ENCODE measurements at places on chromosomes 3 and 15.

- no peak for DNase-seq
Observed at GRCh38 chr3:15800327-15800726, 2.5 kb upstream of the ANKRD28 start.

DNA sequence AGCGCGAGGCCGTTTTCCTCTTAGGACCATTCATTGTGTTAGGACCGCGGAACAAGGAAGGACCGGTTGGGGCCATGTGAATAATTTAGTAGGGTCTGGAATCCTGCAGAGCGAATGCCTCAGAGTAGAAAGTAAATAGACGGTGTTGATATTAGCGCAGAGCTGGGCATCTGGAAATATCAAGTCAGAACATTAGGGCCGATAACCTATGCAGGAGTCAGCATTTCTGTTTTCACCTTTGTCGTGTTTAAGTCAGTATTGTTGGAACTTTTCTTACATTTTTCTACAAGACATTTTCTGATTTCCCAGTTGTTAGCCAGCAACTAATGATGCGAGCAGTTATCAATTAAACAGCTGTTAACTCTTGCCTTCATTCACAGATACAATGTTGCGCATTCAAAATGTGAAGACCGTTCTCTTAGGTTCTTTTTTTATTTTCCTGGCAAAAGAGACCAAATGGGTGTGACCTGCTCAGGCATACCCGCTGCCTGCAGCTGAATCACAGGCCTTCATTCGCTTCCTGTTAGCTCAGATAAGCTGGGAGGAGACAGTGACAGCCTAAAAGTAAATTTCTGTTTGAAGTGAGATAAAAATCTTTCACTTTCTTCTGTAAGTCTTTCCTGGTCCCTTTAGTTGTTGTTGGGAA is 966 bp upstream of the PKM start:
- DNase-seq: peak; percentile 53

GRCh38 chr3:180253283-180253682 is 216.5 kb upstream of the PEX5L start:
- no peak for DNase-seq

GRCh38 chr3:53880396-53881345 is 1.3 kb downstream of the ACTR8 start:
- DNase-seq: no peak

GRCh38 chr15:101187820-101188636 is 63.8 kb downstream of the CHSY1 start:
- no peak for DNase-seq

DNA sequence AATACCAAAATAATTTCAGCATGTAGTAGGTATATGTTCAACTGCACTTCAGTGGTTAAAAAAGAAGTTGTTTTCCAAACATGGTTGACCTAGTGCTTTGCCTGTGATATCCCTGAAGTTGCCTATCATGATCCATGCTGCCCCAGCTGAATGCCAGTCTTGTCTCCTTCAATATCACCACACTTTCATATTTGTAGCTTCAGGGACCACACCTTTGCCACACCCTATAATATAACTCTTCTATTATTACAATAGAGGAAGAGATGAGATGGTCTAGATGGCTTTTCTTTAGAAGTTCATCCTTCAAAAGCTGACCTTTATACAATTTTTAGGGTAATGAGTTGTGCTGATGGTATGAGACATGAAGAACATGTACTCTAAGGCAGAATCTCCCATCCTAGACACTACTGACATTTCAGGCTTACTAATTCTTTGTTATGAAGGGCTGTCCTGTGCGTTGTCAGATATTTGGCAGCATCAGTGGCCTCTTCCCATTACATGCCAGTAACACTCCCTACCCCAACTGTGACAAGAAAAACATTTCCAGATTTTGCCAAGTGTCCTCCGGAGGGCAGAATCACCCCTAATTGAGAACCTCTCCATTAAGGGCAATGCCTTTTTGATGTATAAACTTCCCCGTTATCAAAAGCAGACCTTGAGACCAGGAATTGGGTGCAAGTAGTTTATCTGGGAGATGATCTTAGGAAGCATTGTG is 76.2 kb upstream of the PLCL2 start:
- no peak for DNase-seq
